ENCODE measurements at places on chromosomes 3 and 15.

DNA sequence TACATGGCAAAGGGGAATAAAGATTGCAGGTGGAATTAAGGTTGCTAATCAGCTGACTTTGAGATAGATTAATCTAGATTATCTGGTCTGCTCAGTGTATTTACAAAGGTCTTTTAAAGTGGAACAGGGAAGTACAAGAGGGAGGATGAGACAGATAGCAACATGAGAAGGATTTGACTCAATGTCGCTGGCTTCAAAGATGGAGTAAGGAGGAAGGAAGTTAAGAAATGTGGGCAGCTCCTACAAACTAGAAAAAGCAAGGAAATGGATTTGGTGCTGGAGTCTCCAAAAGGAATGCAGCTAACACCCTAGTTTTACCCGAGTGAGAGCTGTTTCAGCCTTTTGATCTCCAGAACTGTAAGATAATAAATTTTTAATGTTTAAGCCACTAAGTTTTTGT lies 180.7 kb upstream of the TTC14 start:
- DNase-seq, result no peak

DNA sequence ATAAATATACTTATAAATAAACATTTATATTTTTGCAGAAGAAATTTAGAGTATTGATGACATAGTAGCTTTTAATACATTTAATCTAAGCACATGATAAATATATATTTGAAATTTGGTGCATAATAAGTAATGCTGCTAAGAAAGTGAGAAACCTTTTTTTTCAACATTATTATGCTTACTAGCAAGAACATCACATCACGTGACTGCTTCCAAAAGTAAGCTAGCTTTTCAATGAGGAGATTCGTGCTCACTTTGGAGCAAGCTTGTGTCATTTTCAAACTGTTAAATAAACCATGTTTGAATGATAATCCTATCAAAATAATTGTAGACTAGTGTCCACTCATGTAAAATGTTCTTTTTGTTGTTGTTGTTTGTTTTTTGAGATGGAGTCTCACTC lies 109.0 kb upstream of the SLC4A7 start:
- DNase-seq, result no peak

DNA sequence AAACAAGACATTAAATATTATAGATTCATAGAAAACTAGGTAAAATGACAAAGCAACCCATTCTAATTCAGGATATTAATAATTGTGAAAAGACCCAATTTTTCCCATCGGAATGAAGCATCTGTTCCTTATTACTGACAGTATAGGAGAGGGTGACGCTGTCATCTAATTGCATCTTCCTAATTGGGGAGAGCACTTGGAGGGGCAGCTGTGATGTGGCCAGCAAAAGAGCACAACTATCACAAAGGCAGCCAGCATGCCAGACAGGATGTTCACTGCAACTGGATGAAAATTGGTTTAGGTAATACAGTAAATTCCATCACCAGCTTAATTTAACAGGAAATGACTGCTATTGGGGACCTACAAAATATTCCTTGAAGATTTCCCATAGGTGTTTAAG lies 21.9 kb upstream of the MINAR1 start:
- no peak for DNase-seq

- no peak for DNase-seq
These were observed 126.2 kb upstream of the SYNPR start for GRCh38 chr3:63151897-63152296.

GRCh38 chr3:147299656-147300055 lies 106.7 kb downstream of the ZIC4 start:
- DNase-seq, result no peak

- DNase-seq, result no peak
These were observed 61.2 kb upstream of the MCF2L2 start for GRCh38 chr3:183489455-183490210.

DNA sequence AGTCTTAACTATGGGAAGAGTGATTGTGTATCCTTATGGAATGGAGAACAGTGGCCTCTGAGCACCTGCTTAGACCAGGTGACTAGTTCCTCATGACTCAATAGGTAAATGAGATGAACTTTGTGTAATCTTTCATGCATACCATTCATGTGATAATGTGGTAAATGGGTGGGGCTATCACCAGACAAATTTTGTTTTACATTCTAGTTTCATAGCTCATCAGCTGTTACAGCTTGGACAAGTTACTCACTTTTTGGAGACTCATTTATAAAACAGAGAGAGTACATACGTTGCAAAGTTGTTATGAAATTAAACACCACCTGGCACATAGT lies 103.7 kb upstream of the TGFBR2 start:
- no peak for DNase-seq

GRCh38 chr3:147943265-147943945 lies 534.2 kb downstream of the ZIC1 start:
- DNase-seq, result no peak

DNA sequence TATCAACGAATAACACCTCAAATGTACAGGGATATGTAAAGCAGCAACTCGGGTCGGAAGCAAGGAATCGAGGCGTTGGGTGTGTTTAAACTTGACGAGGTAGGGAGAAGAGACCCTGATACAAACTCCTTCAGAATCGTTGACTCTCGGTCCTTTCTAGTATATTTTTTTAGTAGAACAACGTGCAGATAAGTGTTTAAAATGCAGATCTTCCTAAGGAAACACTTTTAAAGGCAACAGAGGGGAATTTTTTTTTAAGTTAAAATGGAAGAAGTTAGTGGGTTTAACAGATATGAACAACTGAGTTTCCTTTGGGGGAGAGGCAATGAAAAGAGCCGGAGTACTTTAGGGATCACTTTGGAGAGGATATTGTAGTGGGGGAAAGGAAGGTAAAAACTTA lies 1.1 kb upstream of the KPNA4 start:
- no peak for DNase-seq

DNA sequence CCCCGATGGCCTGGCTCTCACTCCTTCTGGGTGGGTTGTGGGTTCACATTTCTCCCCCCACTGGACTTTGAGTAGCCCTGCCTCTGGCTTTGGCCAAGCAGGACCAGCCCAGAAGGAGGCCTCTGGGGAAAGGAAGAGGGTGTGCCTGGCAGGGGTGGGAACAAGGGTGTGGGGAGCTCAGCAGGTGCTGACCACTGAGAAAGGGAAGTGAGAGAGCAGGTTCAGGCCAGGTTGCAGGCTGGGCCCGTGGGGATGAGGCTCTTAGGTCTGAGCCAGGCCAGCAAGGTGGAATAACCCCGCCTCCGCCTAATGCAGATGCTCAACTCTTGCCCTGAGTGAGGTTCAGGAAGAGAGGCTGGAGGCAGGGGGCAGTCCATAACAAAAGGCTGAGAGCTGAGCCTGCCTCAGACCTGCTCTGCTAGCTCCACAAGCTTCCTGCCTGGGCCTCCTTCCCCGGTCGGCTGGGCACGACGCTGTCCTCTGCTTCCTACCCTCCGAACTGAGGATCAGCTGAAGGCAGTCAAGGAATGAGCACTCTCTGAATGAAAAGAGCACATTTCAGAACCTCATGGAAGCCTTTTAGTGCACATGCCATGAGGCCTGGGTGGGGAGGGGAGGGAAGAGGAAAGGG lies 82.7 kb downstream of the TLE3 start:
- no peak for DNase-seq

GRCh38 chr3:171811295-171811912 lies 1.1 kb upstream of the PLD1 start:
- no peak for DNase-seq

DNA sequence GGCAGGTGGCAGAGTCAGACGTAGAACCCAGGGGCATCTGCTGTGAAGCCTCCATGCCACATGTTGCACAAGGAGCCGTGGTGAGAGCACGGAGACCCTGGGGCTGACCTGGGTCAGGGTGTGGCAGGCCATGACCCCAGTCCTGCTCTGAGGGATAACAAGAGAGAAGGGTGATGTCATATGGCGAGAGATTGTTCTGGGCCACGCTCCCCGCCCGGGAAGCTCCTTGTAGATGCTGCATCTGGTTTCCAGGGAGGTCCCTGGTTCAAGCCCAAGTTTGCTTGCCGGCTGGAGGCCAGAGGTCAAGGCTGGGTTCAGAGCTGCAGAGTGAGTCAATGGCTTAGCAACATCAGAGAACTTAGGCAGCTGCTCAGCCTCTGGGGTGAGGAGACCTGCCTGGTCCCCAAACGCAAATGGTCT lies 17.3 kb downstream of the FGD5 start:
- no peak for DNase-seq

GRCh38 chr3:147418371-147418781 lies 9.2 kb downstream of the ZIC1 start:
- no peak for DNase-seq

DNA sequence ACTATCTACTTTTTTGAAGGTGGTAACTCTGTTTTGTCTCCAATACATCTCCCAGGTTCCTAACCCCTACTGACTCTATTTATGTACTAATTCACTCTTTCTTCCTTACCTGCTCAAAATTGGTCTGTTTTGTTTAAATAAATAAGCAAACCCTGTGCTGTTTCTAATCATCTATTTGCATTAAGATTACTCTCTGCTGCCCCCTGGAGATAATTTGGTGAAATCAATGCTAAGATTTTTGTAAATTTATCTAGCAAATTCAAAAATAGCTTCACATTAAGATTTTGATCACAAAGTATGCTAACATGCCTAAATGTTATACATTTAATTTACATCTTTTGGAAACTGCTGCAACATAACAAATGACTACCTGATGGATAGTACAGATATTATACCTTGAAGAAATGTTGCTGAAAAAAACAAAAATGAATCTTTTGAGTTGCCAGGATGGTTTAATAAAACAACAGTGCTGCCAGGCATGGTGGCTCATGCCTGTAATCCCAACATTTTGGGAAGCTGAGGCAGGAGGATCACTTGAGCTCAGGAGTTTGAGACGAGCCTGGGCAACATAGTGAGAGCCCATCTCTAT lies 4.4 kb upstream of the CD200R1 start:
- DNase-seq, result no peak

DNA sequence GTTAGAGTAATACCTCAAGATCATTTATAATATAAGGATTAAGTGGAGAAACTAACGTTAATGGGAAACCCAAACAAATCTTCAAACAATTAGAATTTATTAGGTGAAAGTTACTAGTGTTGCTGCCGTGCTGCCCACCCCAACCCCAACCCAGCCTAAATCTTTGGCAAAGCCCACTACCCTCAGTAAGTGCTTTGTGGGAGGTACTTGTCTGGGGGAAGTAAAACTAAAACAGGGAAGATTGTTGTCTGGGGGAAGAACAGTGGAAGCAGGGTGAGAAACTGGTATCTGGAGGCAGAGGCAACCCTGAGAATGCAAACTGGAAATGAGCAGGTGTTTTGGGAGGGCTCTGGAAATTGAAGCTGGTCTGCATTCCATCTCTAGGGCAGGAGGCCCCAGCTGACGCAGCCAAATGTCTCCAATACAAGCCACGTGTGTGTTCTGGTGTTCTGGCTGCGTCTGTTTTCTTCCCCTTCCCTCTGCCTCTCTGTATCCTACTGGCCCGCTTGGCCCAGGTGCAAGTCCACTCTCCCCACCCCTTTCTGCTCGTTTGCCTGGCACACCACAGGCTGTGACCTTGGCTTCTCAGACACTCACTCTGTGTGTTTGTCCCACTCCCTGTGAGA lies 32.7 kb downstream of the FEM1B start:
- DNase-seq, result no peak

DNA sequence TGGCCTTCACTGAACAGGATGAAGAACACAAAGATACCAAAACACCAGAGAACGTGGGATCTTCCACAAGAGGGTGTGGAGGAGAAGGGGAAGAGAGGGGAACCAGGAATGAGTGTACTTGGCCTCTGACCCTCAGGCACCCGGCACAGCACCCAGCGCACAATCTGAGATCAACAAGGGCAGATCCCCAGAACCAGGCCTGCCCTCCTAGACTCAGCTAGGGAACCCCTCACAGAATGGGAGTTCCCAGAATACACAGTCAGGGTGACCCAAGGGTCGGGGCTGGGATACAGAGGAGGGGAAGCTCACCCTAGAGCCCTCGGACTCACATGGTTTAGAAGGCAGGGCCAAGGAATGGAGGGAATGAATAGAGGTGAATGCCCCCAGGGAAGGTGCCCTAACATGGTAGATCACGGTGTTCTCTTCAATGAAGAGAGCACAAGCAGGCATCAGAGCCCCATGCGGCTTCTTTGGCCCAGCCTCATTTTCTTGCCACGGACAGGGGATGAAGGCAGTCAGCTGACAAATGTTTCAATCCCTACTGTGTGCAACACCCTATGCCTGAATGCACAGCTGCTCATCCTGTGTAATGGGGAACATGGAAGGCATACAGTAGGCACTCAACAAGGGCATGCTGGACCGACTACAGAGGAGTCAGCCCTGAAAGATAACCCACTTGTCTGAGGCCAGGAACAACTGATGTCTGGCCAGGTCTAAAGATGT lies 13.1 kb downstream of the BMF start:
- DNase-seq, result no peak

GRCh38 chr3:124748560-124749198 lies 18.4 kb downstream of the UMPS start:
- DNase-seq, result no peak

DNA sequence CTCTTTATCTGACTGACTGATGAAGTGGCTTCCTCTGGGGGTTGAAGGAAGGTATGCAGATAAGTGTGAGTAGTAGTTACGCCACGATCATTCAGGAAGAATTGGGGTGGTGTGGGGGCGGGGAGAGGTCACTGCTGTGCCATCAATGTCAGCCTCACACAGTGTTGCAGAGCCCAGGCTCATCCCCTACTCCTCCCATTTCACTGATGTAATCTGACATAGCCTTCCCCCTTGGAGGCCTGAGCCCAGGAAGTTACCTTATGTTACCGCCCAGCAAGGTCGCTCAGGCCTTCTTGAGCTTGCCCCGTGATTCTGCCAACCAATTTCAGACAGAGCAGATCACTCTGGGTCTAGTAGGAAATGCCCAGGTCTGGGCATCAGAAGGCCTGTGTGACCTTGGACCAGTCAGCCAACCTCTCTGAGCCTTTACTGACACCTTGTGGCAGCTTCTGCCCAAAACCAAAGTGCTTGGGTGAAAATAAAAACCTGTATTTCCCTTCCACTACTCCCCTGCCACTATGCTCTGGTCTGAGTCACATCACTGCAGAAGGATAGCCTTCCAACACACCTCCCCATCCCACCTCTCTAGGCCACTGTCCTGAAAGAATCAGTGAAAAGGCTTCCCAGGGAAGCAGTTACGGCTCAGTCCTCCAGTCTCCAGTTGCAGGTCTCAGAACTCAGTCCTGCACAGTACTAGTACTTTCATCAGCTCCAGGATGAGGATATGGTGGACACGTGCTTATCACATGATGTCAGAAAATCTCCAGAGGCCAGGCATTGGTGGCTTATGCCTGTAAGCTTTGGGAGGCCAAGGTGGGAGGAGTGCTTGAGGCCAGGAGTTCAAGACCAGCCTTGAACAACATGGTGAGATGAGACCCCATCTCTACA lies 28.1 kb upstream of the INSYN1 start:
- DNase-seq, result no peak

- no peak for DNase-seq
These were observed 10.3 kb downstream of the NEK11 start for GRCh38 chr3:131036986-131037385.
